ENCODE measurements at places on chromosomes 12 and 14.

GRCh38 chr12:30994274-30994673 lies 67.7 kb downstream of the TSPAN11 start:
- DNase-seq: no peak

GRCh38 chr12:127925971-127926370 lies 341.0 kb upstream of the TMEM132C start:
- no peak for DNase-seq

DNA sequence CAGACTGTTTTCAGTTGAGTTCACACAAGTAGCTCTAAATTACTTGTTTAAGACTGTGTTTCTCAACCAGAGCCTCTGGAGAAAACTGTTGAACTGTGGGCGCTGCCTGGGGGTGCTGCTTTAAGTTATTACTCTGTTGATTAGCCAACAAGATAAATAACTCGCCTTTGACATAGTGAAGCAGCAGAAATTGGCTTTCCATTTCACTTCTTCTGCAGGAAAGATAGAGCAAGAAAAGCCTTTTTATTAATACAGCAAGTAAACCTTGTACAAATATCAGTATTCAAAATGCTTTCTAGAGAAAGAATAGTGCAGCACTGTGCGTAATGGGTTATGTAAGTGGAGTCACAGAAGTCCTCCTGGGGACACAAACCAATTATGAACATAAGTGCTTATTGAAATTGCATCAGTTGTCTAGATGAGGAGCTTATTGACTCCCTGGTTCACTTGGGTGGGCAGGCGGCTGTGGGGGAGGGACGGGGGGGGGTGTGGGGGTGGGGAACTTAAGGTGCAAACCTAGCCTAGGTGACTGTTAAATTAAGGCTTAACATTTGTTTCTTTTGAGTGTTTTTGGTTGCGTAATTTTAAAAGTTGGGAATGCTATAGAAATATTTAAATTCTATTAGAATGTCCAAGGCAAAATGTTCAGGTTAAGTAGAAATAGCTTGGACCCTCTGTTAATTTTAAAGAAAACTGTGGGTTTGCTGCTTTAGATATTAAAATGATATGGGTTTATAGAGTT lies 6.3 kb downstream of the FRS2 start:
- DNase-seq: no peak

DNA sequence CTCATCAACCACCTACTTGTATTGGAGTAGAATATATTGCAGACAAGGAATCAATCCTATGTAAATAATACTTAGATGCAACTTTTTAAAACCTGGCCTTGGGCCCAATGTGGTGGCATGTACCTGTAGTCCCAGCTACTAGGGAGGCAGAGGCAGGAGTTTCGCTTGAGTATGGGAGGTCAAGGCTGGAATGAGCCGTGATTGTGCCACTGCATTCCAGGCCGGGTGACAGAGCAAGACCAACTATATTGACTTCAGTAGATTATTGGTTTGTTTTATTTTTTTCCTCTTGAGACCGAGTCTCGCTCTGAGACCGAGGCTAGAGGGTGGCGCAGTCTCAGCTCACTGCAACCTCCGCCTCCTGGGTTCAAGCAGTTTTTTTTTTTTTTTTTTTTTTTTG lies 3.6 kb downstream of the LARP4 start:
- DNase-seq: no peak

DNA sequence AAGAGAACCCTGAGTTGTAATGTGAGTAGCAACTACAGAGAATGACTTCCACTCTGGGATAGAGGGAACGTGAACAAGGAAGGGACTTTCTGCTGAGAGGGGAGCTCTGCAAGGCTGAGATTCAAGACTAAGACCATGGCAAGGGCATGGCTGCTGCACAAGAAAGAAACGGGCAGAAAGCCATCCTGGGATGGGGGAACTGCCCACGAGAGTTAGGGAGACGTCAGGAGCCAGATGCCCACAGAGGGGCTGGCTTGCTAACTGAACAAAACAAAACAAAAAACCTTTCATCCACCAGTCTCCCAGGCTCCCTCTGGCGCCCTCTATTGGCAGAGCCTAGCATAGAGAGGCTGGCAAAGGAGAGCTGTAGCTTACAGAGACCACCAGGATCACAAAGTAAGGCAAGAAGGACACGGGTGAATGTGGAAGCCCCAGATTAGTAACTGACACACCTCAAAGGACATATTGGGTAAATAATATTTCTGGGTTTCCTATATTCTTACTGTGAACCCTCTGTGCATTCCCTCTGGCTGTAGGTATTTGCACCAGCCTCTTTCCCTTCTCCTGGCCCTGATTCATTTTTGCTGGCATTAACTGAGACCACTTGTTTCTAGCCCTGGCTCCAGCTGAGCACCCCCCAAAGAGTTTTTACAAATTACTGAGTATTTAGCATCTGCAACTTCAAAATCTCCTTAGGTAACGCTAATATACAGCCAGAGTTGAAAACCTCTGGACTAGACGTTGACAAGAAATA lies 338.3 kb downstream of the EMP1 start:
- no peak for DNase-seq

- DNase-seq: no peak
These were observed 452.7 kb downstream of the BCL11B start for GRCh38 chr14:98819132-98819866.

DNA sequence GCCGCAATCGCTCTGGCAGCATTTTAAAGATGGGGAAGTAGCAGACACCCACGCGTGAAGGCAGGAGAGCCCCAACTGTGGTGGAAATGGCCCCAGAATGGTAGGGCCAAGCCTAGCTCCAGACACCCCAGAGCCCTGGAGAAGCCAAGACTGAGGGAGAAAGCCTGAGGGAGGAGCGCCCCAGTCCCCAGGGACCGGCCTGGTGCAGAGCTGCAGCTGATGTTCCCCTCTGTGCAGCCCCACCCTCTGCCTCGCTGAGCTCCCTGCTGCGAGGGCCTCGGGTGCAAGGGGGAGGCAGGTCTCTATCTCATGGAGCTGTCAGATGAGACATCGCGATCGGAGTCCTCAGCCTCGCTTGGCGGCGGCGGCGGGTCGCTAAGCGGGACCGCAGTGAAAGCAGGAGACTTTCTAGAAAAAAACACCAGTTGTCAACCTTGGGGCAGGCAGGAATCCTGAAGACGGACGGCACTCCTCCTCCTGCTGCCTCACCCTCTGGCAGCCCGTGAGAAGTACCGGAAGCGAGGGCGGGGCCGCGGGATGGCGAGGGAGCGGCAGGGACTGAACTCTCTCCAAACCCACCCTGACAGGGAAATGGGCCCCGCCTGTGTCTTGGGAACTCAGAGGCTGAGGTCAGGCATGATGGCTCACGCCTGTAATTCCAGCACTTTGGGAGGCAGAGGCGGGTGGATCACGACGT lies 6.0 kb downstream of the GAPDH start:
- peak; percentile 49 for DNase-seq

GRCh38 chr12:124392271-124392666 lies 97.4 kb downstream of the RFLNA start:
- DNase-seq: no peak

- no peak for DNase-seq
These were observed 145.4 kb upstream of the ABCD2 start for GRCh38 chr12:39764944-39765560.

- DNase-seq: no peak
These were observed 29.0 kb downstream of the PRKAB1 start for GRCh38 chr12:119696943-119697342.

DNA sequence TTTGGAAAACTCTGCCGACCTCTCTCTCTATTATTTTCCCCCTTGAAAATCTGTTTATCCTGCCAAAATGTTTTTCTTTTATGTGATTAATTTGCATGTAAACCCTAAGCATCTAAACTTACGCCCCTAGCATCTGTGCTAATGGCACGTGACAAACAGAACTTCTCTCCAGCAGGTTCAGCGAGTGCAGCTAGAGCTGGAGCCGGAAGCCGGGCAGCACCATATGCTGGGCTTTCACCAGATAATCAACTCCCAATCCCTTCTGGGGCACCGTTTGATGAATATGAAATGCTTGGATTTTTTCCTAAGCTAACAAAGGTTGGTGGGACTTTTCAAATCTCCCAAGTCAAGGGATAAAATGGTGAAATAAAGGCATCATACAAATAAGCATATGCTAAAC lies 667.5 kb upstream of the TMEM132C start:
- no peak for DNase-seq

- DNase-seq: peak; percentile 5
These were observed 53.7 kb downstream of the GALNT4 start for GRCh38 chr12:89470741-89471509.

GRCh38 chr14:89214221-89214965 lies 202.6 kb downstream of the FOXN3 start:
- DNase-seq: no peak

DNA sequence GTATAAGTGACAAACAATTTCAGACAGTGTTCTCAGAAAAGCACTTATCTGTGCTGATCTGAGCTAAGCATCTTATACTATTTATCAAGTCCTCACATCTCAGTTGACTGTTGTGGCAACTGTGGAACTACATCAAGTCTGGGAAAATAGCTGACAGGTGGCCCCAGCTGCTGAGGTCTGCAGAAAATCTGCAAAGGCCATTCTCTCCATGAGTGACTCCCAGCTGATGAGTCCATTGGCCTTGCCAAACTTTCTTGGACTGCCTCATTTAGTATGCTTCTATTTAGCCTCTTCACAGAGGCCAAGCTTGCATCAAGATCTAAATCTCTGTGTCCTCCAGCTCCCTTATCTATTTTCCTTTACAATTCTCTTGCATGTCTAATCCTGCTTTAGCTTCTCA lies 174.5 kb upstream of the RBM19 start:
- no peak for DNase-seq

DNA sequence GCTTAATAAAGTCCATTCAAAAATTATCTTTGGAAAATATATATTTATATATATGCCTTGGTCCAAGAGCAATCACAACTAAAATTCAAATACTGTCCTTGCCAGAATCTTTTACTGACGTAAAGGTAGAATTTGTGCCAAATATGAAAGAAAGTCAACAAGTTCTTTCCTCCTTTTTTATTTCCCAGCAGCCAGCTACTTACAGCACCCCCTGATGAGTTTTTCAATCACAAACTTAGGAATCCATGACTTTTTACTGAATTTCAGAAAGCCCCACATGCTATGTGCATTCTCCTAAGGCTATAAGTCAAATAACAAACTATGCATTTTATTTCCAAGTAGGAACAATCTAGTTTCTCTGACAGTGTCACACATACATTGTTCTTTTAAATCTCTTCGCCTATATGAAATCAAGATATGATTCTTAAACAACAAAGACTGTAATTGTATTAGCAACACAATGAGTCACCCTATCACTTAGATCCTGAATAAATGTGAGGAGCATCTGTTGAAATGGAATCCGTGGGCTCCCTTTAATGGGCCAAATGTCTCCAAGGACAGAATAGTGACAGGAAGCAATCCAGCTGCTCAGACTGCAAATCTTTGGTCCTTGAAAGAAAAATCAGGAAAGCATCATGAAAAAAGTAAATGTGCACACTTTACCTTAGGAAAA lies 271.4 kb downstream of the DUSP6 start:
- DNase-seq: no peak

DNA sequence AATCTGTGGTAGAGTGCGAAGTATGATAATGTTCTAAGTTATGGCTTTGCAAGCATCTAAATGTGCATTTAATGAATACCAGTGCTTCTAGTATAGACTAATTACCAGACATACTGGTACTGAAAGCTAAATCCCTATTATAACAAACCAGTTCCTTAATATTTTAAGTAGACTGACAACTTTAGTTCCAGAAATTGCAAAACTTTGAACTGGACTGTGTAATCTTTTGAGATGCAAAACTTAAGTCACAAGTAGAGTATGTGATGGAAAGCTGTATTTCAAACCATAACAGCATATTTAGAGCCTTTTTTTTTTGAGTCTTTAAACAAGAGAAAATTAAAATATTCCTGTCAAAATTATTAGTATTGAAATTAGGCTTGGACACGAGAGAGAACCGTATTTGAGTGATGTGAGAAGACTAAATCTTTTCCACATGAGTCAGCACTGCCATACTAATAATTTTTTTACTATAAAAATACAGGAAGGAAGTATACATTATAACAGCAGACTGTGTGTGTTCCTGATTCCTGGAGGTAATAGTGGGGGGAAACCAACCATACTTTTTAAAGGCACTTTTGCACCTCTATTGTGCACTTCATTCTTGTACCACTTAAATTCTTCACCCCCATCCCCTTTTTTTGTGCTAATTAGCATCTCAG lies 45.5 kb downstream of the PPM1A start:
- no peak for DNase-seq

DNA sequence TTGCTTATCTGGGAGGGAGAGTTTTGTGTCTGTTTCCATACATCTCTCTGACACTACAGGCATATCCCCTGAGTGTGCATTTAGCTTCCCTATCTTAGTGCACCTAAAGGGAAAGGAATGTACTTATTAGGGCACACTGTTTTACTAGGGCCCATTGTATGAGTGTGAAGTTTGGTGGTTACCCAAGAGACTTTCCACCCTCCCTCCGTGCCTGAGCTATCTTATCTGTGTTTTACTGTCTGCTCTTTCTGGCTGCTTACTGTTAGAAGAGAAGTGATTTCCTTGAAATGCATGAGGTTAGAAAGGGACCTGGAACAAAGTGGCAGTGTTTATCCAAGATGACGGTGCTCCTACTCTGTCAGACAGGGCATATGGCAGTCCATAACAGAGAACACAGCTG lies 8.5 kb upstream of the SVOP start:
- DNase-seq: no peak

All from NCI-H2227 treated with DMSO at 0.1 percent for 48 hours (cell line).